CD4-positive, alpha-beta T cell treated with Interleukin-4 for 1 hour (primary cell): ENCODE measurements at places on chromosomes 6 and 20.

- no peak for DNase-seq
Observed at GRCh38 chr20:59412181-59412580, 111.8 kb downstream of the EDN3 start.

DNA sequence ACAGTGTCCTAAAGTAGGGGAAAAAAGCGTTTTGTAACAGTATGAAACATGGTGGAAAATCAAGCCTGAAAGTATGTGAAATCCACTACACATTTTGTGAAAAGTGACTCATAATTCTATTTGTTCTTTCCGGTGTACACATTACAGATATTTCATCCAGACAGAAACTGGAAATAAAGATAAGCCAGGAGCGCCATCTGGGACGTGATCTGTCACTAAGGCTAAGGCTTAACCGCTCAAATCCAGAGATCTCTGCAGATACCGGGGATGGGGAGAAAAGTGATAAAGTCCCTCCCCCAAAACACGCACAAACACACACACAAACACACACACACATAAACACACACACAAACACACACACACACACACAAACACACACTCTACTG lies 26.6 kb upstream of the SRSF6 start:
- no peak for DNase-seq

DNA sequence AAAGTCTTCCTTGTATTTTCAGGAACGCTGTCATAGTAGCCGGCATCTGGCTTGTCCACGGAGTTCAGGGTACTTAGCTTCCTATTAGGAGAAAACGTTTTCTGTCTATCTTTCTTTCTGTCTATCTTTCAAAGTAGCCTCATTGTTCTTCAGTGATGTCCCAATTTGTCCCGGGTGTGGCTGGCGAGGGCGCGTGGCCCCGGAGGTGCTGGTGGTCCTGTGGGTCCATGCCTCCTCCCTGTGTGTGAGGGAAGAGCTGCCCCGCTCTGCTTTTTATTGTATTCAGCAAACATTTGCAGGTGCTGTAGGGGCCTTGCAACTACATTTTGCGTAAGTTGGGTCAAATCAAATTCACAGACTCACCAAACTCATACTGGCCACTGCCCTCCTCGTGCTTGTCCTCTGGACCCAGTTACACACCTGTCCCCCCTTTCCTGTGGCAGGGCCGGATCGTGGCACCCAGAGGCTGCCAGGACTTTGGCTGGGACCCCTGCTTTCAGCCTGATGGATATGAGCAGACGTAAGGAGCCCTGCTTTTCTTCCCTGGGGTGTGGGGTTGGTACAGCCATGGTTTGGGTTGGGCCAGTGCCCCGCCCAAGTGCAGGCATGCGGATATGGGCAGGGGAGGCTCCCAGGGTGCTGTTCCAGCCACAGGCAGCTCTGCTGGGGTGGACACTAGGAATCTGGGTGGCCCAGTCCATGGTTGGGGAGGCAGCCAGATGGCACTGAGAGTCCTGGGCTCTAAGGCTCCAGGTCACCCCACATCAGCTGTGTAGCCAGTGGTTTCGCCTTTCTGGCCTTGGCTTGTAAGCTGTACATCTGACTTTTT lies 12.3 kb downstream of the ITPA start:
- DNase-seq = no peak

- no peak for DNase-seq
Observed at GRCh38 chr6:119210596-119210995, 132.1 kb upstream of the FAM184A start.

DNA sequence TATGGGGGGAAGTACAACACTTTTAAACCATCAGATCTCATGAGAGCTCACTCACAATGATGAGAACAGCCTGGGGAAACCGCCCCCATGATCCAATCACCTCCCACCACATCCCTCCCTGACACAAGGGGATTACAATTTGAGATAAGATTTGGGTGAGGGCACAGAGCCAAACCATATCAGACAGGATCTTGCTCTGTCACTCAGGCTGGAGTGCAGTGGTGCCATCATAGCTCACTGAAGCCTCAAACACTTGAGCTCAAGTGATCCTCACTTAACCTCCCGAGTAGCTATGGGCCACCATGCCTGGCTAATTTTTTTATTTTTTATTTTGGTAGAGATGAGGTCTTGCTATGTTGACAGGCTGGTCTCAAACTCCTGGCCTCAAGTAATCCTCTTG lies 5.1 kb upstream of the IYD start:
- no peak for DNase-seq

GRCh38 chr6:13827032-13827431 lies 12.7 kb upstream of the MCUR1 start:
- DNase-seq = no peak

GRCh38 chr6:161941565-161941964 lies 667.7 kb upstream of the AGPAT4 start:
- no peak for DNase-seq

DNA sequence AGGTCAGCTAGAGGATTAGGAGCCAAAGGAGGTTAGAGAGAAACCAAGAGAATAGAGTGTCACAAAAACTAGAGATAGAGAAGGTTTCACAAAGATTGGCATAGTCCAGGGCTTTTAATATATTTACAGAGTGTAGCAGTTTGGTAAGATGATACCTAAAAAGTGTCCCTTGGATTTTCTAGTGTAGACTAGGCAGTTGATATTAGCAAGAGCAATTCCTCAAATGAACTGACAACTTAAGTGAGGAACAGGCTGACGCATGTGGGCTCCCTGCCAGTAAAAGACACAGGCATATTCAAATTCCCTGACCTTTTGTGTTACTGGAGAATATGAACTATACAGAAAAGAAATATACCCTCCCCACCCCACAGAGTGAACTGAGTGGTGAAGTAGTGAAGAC lies 40.1 kb downstream of the VTA1 start:
- no peak for DNase-seq

GRCh38 chr6:84921891-84922290 lies 157.5 kb upstream of the TBX18 start:
- DNase-seq = no peak

- DNase-seq = no peak
Observed at GRCh38 chr20:46624946-46625345, 26.3 kb downstream of the SLC13A3 start.
